Stimulated activated CD4-positive, alpha-beta T cell treated with anti-CD3 and anti-CD28 coated beads, Interleukin-1b, Interleukin-23, amount 100 ng/mL, for 1 hour (primary cell): ENCODE measurements at places on chromosomes 7 and 10.

GRCh38 chr10:61901829-61902444 is 438 bp downstream of the ARID5B start:
- no peak for DNase-seq

DNA sequence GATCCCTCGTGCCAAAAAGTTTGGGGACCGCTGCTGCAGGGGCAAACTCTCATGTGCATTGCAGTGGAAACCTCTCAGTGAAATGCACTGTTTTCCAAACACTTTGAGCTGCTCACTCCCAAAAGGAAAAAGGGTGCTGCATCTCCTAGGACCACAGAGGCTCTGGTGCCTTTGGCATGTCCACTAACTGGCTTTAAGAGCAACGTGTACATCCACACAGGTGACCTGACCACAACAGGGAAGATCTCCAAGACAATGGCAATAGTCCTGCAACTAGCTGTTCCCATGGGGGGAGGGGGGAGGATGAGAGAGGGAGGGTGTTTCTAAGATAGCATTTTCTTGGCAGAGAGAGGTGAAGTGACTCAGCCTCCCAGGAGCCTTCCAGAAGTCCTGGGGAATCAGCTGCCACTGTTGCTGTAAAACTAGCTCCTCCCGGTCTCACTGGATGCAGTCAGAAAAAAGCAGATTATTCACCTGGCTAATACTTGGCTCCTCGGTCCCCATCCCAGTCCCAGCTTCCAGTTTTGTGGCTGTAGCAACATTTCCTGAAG is 181.7 kb downstream of the HECW1 start:
- DNase-seq = no peak

- no peak for DNase-seq
Observed at GRCh38 chr7:159249671-159250070, 105.0 kb upstream of the VIPR2 start.

DNA sequence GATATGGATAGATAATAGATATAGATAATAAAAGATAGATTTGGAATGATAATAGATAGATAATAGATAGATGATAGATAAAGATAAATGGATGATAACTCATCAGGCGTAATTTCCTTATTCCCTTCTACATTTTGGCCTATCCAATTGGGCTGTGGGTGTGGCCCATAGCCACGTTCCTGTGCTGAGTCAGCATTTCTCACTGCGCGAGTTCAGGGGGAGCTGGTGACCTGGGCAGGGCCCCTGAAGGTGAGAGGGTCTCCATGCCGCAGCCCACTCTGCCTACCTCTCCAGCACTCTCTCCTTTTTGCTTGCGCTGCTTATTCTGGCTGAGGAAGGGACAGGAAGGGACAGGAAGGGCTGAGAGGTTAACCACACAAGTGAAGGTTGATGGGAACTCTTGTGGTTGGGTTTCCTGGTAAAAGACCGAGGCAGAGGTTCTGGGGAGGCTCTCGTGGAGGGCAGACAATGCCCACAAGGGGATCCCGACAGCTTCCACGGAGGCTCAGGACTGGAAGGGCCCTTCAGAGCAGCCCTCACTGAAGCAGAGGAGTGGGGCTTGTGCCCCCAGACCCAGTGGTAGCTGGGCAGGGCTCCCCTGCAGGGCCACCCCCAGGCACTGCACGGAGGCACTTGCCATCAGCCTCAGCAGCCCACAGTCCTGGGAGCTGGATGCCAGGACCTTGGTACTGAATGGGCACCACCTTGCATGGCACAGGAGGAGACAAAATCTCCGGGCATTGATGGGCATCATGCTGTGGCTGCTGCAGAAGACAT is 247.3 kb upstream of the PITRM1 start:
- no peak for DNase-seq

- no peak for DNase-seq
Observed at GRCh38 chr10:127612-128432, 7.4 kb upstream of the ZMYND11 start.

DNA sequence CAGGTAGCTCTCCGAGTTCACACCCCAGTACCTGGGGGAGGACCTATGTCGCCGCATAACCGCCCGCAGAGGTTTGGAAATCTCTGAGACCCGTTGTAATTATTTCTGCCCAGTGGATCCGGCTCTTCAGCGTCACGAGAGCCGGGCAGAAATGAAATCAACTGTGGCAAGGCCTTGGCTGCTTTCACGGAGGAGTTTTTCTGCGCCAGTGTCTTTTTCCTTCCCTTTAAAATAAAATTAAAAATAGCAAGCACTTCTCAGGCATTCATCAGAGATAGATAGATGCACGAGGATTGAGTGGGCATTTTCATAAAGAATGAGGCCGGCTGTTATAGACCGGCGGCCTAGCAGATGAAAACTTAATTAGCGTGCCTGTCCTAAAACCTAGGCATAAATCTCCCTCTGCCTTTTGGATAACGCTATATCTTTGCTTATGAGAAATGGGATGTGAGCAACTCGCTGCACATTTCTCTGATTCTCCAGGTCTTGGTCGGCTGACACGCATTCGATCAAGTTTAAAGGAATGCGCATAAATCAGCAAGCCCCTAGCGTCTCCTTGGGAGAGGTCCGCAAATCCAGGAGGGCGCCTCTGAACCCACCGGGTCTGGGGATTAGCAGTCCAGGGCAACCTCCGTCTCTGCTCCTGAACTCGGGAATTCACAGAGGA is 6.4 kb downstream of the HOXA13 start:
- DNase-seq = no peak

DNA sequence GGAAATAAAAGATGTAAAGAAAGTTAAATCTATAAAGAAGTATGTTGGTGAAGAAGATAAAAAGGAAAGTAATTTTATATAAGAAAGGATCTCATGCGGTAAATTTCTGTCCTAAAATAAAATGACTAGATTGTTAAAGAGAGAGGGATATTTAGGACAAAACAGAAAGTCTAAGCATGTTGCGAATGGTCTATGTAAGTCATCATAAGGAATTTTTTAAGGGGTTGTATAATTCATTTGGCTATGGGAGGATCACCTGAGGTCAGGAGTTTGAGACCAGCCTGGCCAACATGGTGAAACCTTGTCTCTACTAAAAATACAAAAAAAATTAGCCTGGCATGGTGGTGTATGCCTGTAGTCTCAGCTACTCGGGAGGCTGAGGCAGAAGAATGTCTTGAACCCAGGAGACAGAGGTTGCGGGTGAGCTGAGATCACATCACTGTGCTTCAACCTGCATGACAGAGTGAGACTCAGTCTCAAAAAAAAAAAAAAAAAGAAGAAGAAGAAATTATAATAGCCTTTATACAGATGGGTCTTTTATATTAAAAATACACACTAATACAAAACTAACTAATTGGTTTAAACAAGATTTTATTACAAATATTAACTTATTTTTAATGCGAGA is 294.3 kb downstream of the MAGI2 start:
- no peak for DNase-seq

- no peak for DNase-seq
Observed at GRCh38 chr7:12320241-12320986, 83.3 kb downstream of the VWDE start.

GRCh38 chr10:56633876-56634452 is 272.9 kb upstream of the ZWINT start:
- DNase-seq = no peak

DNA sequence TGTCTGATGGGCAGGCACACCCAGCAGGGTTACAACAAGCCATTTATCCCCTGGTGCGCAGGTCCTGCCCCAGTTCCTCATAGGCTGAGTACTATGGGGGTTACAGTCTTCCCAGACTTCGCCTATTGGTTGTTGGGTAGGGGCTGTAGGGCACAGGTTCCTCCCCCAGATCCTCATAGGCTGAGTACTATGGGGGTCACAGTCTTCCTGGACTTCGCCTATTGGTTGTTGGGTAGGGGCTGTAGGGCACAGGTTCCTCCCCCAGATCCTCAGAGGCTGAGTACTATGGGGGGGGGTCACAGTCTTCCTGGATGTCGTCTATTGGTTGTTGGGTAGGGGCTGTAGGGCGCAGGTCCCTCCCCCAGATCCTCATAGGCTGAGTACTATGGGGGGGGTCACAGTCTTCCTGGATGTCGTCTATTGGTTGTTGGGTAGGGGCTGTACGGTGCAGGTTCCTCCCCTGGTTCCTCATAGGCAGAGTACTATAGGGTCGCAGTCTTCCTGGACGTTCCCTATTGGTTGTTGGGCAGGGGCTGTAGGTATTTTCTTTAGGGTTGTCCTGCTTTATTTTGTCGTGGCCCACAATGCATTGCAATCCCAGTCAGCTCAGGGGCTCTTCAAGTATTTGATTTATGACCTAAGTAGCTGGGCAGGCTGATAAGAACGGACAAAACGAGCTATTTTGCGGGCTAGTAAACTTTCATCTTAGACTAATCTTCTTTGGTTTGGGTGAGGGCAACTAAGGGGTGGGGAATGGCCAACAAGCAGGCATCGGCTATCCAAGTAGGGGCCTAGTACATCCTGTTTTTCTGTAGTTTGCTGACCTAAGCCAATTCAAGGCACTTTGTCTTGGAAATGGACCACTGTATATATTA is 3.4 kb downstream of the LRRC27 start:
- DNase-seq = no peak

GRCh38 chr10:69899727-69900595 is 98.3 kb downstream of the COL13A1 start:
- DNase-seq = no peak

DNA sequence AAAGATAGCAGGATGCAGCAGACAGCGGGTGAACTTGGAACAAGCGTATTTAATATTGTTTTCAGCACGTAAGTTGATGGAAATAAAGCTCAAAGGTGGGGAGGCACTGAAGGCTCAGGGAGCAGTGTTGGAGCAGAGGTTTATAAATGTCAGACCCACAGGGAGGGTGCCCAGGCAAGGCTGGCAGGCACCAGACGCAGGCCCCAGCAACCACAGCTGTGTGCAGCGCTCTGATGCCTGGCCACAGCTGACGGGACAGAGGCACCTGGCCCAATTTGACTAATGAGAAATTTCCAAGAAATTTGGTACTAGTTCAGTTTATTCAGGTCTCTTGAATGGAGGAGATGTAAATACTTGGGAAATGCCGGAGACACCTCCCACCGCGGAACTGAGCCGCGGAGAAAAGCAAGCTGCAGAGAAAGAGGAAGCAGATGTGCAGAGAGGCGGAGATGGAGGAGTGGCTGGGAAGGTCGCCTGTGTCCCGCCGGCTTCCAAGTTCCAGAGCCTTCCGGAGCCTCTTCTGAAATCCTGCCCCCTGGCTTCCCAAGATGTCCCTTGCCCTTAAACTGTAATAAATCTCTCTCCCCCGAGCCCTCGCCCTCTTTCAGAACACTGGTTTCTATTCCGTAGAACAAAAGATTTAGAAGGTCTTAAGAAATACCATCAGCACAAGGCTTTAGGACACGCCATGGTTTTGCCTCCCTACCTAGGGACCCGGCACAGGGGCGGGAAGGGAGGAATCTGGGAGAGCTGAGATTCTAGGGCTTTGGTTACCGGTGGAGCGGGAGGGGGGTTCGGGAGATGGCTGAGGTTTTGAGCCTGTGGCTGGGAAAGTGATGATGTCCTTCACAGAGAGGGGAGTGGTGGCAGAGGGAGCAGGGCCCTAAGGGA is 38.4 kb upstream of the PLXNA4 start:
- DNase-seq = no peak

GRCh38 chr10:71426058-71426605 is 29.4 kb downstream of the CDH23 start:
- DNase-seq = no peak

- DNase-seq = no peak
Observed at GRCh38 chr10:68327889-68328786, 3.7 kb upstream of the HNRNPH3 start.

- no peak for DNase-seq
Observed at GRCh38 chr7:64463636-64464375, 99.1 kb downstream of the ZNF680 start.

DNA sequence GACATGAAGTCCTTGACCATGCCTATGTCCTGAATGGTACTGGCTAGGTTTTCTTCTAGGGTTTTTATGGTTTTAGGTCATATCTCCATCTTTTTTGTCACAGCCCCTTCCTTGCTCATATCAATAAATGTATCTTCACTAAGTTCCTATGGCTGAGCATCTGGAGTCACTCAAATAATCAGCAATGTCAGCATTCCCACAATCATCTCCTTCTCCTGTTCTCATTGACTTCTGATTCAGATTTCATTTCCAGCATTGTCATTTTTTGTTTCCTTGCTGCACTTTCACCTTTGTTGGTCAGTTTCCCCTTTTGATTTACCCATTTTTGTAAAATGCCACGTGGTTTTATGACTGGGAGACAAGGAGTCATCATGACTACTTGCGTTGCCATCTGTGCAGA is 181.2 kb downstream of the BICC1 start:
- DNase-seq = no peak

DNA sequence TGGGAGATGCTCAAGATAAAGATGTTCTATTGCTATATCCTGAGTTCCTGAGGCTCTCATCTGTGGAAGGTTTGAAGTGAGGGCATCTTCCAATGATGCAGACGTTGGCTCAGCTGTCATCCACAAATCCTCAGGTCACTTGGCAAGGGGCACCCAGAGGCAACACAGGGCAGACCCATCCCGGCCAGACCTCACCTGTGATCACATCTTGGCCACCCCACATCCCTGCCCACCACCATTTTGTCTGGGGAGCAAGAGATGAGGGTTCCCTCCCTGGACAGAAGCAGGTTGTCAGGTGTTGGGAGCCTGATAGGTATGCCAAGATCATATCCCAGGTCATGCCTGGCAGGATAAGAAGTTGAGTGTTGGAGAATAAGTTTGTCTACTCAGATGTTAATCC is 918.2 kb upstream of the ZNF722 start:
- DNase-seq = no peak

- DNase-seq = no peak
Observed at GRCh38 chr10:130362308-130362761, 226.1 kb downstream of the GLRX3 start.
